Breast epithelium (tissue), 4 donors: ENCODE measurements at places on chromosomes 3 and 15. TPM values are rescaled to one million over a fixed set of nuclear protein-coding genes. Genes with fewer than 3 reads are reported as not detected.
A peak's percentile ranks its signal among the peaks of the same experiment; 100 is the strongest.

DNA sequence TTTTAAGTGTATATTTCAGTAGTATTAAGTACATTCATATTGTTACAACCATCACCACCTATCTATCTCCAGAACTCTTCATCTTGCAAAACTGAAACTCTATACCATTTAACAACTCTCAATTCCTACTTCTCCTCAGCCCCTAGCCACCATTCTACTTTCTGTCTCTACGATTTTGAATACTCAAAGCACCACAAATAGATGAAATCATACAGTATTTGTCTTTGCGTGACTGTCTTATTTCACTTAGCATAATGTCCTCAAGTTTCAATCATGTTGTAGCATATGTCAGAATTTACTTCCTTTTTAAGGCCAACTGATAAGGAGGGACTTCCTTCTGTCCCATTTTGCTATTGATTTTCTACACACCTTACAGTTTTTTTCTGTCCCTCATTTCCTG, 593.3 kb downstream of the FHIT start:
- DNase-seq: no peak

DNA sequence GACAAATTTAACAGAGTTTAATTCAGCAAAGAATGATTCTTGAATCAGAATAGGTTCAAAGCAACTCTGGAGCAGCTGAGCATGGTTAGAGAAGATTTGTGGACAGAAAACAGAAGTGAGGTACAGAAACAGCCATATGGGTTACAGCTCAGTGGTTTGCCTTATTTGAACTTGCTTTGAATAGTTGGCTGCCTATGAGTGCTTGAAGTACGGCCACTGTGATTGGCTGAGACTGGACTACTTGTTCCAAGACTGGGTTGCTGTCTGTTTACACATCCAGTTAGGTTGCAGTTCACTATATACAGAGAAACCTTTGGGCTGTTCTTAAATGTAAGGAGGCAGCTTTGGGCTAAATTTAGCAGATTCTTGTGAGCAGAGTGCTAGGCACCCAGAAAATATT, 79.4 kb upstream of the CADPS start:
- no peak for DNase-seq

GRCh38 chr3:3356846-3357245, 177.4 kb upstream of the CRBN start:
- DNase-seq: no peak

- no peak for DNase-seq
Measured at GRCh38 chr15:80773122-80773551, 6.0 kb upstream of the CEMIP start.

- DNase-seq: no peak
Measured at GRCh38 chr3:56154297-56154696, 314.0 kb downstream of the ERC2 start.

DNA sequence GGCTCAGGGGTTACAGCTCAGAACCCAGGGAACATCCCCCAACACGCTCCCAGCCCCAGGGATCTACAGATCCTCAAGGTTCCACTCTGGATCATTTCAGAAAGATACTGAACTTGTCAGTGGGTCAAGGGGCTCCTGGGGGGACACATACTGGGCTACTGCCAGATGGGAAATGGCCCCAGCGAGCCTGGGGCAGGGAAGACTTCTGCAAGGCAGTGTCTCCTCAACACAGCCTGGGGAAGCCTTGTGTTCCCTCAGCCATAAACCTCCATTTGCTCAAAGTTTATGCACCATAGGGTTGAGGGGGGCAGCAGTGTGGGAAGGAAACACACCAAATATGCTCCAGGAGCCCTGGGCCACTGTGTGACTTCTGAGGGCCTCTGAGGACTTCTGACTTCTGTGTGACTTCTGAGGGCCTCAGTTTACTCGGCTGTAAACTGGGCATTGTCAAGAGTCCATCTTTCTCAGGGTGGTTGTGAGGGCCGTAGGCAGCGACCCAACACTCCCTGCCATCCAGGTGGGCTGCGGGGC, 58.4 kb downstream of the IQSEC1 start:
- peak; percentile 9 for DNase-seq

GRCh38 chr15:28093752-28094535, 5.2 kb downstream of the OCA2 start:
- DNase-seq: no peak

Gene RTP1
- not detected for total RNA-seq

Gene ACAP2
- total RNA-seq: 63.0 TPM

Gene LRRC49
- 9.5 TPM for total RNA-seq

Gene GPR160
- total RNA-seq: 27.9 TPM

Gene MUSTN1
- 5.9 TPM for total RNA-seq

Gene NRROS
- total RNA-seq: 4.3 TPM

Gene DUOXA1
- 1.0 TPM for total RNA-seq
